Activated CD4-positive, alpha-beta T cell treated with anti-CD3 and anti-CD28 coated beads, Interleukin-2, amount 10 ng/mL, durations not matched to agents 7 days and 5 days (primary cell): ENCODE measurements at places on chromosomes 6 and 20.

DNA sequence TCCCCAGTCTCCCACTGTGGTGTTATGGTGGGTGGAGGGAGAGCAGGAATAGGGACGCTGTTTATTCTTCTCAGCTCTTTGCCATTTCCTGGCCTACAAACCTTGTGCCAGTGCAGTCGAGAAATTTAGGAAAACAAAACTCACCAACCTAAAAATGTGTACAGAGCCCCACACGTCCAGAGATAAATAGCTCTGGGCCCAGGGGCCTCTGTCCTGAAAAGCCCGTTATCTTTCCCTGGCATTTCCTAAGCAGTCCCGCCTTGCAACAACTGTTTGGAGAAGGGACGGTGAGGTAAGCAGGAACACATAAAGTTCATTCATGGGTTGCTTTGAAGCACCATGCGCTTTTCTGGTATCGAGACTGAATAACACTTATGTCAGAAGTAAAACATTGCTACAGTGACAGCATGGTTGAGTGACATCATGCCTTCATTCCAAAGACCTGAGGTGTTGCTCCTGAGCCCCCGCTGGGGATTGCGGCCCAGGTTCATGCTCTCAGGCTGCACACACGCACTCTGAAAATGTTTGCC lies 80.1 kb upstream of the NXT1 start:
- DNase-seq = no peak

GRCh38 chr6:156508923-156509322 lies 268.3 kb upstream of the ARID1B start:
- DNase-seq = peak; percentile 7

DNA sequence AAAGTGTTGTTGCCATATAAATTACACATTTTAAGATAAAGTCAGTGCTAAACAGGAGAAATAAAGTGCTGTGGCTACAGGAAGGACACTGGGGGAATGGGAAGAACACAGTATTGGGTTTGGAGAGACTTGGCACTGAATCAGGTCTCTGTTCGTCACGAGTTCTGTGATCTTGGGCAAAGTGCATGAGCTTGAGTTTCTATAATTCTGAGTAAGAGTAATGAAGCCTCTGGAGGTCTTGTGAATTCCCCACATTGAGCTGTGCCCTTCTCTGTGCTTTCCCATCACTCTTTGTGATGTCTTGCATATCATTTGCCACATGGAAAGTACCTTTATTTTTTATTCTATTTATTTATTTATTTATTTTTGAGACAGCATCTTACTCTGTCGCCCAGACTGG lies 16.8 kb upstream of the EEF1A1 start:
- DNase-seq = no peak

DNA sequence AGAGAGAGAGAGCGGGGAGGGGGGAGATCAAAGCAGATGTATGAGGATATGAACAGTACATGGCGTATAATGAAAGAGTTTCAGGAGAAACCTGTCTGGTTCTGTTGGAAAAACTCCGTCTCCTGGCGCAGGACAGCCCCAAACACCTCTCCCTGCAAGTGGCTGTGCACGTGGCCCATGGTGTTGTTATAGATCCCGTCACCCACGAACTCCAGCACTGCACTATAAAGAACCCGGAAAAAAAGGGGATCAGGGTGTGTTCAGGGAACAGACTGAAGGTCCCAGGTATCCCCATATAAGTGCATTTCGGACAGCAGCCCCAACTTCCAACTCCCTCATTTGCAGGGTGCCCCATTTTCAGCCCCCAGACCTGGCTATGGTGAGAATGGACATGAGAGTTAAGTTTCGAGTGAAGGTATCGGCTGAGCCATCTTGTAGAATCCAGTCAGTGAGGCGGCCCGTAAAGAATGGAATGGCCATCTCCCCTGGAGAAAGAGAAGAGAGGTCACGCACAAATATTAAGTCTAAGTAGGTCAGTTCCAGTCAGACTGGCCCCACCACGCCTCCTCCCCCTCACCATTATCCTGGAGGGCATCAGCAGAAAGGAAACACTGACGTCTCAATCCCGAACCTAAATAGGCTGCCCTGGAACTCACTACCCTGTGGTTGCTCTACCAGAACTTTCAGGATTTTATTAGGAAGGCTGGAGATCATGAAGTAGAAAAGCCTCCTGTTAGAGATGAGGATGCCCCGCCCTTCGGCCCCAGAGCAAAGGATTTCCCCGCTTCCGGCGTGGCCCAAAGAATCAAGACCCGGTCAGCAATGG lies 1.3 kb downstream of the TAP1 start:
- no peak for DNase-seq

DNA sequence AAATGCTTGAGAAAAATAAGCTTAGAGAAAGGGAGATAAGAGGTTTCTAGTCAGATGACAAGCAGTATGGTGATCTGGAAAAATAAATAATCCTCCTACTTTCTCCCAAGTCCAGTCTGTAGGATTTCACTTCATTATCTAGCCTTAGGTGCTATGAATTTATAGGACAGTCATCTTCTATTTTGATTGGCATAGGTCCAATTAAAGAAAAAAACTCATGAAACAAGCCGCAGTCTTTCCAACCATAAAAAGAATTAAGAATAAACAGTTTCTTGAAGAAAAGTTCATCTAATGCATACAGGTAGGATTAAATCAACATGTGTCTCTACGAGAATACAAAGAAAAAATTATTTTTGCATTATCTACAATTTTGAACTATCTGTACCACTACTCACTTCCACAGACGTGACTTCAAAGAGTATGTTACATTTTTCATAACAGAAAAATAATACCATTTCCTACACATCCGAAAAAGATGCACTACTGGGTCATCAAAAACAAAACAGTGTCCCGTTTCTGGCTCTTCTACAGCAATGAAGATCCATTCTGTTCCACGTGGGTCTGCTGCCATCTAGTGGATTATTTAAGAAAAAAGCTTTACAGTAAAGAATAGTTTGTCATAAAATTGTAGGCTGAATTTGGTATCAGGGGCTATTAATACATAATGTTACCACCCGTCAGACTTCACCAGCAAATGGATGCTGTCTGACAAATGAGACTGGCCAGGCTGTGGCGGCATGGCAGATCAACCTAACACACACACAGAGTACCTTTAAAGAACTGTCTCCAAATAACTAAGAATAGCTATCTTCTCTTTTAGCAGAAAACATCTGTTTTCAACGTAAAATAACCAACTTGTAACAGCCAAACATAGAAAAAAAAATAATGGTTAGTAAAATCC lies 28.9 kb downstream of the STX7 start:
- peak; percentile 73 for DNase-seq

DNA sequence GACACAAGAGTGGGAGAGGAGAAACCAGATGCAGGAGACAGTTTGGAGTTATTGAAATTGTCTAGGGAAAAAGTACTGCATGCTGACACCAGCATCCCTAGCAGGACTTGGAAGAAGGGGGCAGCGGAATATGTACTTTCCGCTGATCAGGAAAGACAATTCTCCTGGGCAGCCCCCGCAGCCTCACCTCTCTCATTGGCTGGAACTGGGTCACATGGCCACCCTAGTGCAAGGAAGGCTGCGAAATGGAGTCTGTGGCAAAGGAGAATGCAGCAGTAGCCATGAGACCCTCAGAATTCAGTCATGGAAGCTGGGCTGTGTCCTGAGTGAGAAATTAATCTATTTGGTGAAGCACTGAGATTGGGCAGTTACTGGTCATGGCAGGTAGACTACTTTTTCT lies 131.3 kb downstream of the CLIC5 start:
- no peak for DNase-seq

DNA sequence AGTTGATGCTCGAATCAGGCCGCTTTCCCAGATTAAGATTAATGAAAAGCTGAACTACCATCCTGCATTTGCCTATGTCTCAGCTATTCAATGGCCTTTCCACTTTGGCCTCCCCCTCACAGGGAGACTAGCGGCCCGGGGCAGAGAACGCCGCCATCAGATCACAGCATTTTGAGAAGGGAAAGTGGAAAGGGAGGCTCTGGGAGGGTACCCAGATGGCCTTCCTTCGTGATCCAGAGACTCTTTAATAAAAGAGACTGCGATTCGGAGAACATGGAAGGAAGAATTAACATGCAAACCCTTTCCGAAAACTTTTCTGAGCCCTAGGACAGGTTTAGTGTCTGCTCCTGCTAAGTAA lies 533 bp downstream of the MRPS18A start:
- DNase-seq = no peak

DNA sequence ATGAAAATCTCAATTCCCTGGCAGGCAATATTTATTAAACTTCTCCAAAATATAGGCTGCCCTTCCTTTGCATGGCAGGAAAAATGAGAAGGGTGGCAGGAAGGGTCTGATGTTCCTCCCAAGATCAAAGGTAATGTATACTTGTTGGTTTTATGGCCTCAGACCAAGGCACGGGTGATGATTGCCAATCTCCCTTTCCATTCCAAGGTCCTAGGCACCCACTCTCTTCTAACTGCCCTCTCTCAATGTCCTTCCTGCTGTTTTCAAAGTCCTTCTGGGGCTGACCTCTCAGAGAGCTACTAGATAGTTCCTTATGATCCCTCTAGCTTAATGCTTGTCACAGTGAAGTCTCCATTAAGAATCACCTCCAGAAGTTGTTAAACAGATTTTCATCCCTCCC lies 15.6 kb upstream of the JAG1 start:
- no peak for DNase-seq

DNA sequence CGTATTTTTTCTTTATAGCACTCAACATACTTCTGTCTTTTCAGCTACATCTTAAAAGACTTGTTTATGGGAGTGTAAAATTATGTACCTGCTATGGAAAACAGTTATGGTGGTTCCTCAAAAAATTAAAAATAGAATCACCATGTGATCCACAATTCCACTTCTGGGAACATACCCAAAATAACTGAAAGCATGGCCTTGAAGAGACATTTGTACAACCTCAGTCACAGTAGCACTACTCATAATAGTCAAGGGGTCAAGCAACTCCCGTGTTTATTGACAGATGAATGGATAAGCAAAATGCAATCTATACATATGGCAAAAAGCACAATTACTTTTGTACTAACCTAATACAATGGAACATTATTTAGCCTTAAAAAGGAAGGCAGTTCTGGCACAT lies 74.5 kb downstream of the METTL24 start:
- no peak for DNase-seq

DNA sequence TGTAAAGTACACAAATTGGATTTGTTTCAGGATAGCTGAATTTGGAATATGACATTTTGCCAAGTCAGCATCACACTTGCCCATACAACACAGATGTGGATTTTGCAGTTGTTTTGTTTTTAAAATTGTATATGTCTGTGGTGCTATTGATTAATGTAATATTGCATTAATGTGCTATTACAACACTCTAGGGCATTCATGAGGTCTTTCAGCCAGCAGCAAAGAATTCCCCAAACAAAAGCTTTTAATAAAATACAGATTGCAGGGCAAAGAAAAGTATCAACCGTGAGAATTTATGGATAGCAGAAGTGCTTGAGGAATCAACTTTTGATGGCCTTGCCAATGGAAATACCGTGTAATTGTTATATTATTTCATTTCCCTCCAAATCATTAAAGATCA lies 144.9 kb downstream of the AIG1 start:
- DNase-seq = no peak

DNA sequence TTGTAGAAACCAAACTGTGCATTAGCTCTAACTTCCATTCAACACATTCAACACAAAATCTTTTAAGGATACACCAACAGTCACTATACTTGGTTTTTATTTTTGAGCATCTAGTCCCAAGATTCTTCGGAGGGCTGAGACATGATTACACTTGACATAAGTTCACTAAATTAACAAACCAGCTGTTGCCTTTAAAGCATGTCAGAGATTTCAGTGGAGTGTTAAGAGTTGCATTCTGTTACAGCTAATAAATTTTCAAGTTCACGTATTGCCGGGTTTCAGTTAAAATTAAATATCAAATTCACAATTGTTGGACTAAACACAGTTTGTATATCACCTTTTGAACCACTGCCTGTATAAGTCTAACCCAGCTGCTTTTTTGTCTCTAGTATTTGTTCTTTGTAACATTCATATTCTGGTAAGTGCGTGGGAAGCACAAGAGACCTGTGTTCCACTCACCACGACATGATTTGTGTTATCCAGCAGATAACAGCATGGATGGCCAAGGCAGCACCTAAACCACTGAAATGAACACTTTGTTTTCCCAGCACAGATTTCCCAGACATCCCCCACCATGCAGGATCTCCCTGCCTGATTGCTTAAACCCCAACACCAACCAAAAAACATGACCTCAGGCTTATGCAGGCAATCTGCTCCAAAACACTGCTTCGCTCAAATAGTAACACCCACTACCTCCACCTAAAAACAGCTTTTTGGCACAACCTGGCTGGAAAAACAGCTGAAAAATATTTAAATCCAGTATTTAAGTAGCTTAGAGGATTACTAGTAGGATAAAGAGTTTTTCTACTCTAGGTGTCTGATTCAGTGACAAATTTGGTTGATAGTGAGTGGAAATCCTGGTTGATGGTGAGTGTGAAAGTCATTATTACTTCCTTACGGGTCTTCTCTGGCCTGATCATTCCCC lies 286.5 kb upstream of the NT5E start:
- DNase-seq = no peak

GRCh38 chr6:551829-552350 lies 105.0 kb downstream of the HUS1B start:
- DNase-seq = no peak

GRCh38 chr20:20010639-20011500 lies 6.3 kb upstream of the NAA20 start:
- no peak for DNase-seq

DNA sequence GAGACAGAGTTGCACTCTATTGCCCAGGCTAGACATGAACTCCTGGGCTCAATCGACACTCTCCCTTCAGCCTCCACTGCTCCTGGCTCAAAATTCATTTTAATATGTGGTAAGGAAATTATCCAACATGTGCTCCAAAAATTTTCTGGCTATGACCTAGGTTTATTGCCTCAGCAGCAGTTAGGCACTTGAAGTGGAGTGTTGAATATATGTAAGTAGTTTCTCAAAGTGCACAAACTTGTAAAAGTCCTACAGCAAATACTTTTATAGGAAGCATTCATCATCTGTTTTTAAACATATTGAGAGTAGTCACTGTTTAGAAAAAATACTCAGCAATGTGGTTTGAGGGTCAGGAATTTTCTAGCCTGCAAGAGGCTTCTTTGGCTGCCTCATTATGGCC lies 13.2 kb downstream of the FILIP1 start:
- no peak for DNase-seq
